ENCODE measurements at places on chromosomes 2 and 18.

DNA sequence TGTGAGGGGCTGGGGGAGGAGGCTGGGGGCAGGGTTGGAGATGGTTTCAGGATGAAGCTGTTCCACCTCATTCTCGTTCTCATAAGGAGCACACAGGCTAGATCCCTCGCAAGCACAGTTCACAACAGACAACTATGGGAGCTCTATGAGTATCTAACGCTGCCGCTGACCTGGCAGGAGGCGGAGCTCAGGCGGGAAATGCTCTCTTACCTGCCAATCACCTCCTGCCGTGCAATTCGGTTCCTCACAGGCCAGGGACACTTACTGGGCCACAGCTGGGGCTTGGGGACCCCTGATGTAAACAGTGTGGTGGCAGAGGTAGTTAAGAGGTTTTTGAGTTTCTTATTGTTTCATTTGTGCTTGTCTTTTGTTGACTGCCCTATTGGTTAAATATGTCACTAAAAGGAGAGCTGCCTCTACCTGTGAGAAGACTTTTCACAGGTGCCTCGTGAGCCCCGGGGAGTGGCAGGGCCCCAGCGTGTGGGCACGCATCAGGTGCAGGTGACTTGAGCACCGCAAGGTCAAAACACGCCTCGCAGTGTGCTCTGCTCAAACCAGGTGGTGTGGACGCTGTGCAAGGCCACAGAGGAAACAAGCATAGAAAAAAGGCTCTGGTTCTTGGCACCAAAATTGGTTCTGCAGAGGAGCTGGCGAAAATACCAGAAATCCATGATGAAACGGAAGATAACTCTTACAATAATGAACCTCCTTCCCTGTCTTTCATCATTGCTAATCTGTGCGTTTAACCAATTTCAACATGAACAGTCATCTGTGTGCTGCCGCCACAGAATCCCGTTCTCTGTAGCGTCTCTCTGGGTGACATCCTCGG lies 10.2 kb downstream of the MLPH start:
- DNase-seq: no peak

- DNase-seq: no peak
Measured at GRCh38 chr2:128640166-128640844, 321.6 kb upstream of the HS6ST1 start.

GRCh38 chr2:203732953-203733510 lies 26.6 kb downstream of the CD28 start:
- DNase-seq: no peak

DNA sequence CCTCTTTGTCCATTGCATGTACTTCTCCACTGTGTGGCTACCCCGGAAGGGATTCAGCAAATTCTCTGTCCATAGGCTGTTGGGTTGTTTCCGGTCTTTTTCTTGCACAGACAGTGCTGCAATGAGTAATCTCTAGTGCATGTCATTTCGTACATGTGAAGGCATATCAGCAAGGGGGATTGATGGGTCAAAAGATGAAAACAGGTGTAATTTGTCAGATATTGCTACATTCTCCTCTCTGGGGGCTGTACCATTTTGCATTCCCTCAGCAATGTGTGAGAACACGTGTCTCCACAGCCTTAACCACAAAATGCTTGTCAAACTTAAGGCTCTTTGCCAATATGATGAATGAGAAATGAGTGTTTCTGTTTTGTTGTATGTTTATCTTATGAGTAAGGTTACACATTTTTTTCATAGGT lies 60.5 kb downstream of the KLHL29 start:
- no peak for DNase-seq

DNA sequence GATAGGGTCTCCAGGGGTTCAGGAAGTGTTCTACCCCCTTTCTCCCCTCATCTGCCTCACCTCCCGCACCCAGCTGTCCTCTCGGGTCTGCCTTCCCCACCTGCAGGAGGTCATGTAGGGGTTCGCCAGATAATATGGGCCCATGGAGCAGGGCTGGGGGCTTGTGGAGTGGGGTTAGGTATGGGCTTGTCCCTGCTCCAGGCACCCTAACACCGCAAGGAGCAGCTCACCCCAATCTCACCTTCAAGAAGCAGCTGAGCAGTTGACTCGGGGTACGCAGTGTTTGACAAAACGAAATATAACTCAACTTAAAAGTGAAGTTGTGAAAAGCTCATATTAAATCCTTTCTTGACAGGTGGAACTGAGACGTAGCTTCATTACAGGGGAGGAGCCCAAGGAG lies 99.6 kb downstream of the CTIF start:
- no peak for DNase-seq

DNA sequence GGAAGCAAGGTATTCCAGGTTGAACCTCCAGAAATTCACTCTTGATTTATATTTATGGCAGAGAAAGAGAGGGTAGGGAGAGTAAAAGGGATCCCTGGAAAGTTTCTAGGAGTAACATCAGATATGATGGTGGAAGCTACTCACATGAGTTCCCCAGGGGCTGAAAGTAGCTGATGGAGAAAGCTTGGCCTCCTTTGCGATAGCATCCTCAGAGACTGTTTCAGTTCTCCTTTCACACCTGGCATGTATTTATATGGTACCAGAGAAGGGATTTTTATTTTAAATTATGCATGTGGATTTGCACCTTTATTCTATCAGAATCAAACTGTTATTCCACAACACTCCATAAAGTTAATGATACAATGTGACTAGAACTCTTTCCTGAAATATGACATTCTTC lies 126.3 kb upstream of the OSR1 start:
- DNase-seq: no peak

GRCh38 chr18:24071029-24071428 lies 56.5 kb downstream of the TTC39C start:
- DNase-seq: no peak
